ENCODE measurements at places on chromosomes 12 and 14.
A peak's percentile ranks its signal among the peaks of the same experiment; 100 is the strongest.

GRCh38 chr12:93749515-93749914 is 72.3 kb downstream of the CRADD start:
- no peak for DNase-seq

GRCh38 chr14:64628940-64629408 is 75.2 kb upstream of the PLEKHG3 start:
- no peak for DNase-seq

GRCh38 chr12:82357845-82358199 is 365 bp downstream of the CCDC59 start:
- no peak for DNase-seq

DNA sequence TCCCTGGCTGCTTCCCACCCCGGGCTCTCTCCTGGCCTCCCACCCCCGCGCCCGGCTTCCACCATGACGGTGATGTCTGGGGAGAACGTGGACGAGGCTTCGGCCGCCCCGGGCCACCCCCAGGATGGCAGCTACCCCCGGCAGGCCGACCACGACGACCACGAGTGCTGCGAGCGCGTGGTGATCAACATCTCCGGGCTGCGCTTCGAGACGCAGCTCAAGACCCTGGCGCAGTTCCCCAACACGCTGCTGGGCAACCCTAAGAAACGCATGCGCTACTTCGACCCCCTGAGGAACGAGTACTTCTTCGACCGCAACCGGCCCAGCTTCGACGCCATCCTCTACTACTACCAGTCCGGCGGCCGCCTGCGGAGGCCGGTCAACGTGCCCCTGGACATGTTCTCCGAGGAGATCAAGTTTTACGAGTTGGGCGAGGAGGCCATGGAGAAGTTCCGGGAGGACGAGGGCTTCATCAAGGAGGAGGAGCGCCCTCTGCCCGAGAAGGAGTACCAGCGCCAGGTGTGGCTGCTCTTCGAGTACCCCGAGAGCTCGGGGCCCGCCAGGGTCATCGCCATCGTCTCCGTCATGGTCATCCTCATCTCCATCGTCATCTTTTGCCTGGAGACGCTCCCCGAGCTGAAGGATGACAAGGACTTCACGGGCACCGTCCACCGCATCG is 1.8 kb downstream of the KCNA1 start:
- no peak for DNase-seq

- DNase-seq: no peak
Observed at GRCh38 chr14:20522332-20522731, 17.0 kb downstream of the RNASE10 start.

GRCh38 chr12:112847708-112848337 is 56.3 kb downstream of the RPH3A start:
- no peak for DNase-seq

GRCh38 chr14:85333313-85333712 is 196.6 kb upstream of the FLRT2 start:
- DNase-seq: no peak

- peak; percentile 70 for DNase-seq
Observed at GRCh38 chr12:110100315-110100970, 23.7 kb upstream of the IFT81 start.
